ENCODE measurements at places on chromosomes 2 and 18.

DNA sequence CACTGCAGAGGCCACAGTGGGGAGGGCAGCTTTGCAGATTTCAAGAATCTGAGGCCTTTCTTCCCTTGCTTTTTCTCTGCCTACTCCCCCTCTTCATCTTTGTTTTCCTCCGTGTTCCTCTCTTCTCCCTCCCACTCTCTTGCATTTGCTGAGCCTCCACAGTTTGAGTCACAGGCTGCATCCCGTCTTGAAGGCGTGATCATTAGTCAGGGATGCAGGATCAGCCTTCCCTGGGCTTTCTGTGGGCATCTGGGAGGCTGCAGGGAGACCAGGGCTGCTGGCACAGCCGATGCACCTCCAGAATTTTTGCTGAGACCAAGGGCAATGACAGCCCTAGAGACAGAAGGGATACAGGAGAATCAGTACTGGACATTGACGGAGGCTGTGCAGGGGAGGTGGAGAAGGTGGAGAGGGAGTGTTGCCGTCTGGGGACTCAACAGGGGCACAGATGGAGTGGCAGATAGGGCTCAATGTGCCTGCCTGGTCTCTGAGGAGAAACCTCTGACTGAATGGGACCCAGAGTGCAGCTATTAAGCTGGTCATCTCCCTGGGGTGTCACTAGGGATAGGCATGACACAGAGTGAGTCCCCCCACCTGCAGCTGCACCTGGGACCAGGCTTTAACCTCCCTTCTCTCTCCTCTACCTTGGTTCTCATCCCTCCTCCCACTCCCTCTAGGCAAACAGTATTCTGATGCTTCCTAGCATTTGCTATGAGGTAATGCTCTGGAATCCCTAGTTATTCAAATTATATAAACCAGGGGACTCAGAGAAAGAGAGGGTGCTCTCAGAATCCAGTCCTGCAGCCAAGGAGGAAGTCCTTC, 29.0 kb upstream of the DNAJC27 start:
- DNase-seq: no peak

GRCh38 chr18:63591725-63592124, 4.6 kb downstream of the SERPINB13 start:
- no peak for DNase-seq

GRCh38 chr2:20210462-20210861, 14.5 kb downstream of the SDC1 start:
- no peak for DNase-seq

DNA sequence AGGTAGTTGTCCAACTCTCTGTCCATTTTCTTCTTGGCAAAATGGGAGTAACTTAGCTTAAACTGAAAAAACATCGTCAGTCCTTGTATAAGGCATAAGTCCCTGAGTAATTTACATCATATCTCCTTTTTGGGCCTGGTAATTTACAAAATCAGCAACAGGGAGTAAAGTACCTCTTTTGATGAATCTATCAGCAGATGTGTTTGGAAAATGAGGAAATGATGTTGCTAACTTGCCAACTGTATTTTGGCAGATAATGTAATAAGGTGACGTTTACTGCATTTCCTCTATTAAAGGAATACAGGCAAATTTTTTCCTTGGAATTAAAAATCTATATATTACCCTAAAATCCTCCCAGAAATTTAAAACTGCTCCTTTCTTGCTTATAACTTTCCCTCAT, 29.2 kb downstream of the ANKRD44 start:
- no peak for DNase-seq

GRCh38 chr2:9057939-9058761, 54.7 kb upstream of the MBOAT2 start:
- no peak for DNase-seq

GRCh38 chr2:178521304-178522150, 41.3 kb downstream of the PLEKHA3 start:
- DNase-seq: no peak

DNA sequence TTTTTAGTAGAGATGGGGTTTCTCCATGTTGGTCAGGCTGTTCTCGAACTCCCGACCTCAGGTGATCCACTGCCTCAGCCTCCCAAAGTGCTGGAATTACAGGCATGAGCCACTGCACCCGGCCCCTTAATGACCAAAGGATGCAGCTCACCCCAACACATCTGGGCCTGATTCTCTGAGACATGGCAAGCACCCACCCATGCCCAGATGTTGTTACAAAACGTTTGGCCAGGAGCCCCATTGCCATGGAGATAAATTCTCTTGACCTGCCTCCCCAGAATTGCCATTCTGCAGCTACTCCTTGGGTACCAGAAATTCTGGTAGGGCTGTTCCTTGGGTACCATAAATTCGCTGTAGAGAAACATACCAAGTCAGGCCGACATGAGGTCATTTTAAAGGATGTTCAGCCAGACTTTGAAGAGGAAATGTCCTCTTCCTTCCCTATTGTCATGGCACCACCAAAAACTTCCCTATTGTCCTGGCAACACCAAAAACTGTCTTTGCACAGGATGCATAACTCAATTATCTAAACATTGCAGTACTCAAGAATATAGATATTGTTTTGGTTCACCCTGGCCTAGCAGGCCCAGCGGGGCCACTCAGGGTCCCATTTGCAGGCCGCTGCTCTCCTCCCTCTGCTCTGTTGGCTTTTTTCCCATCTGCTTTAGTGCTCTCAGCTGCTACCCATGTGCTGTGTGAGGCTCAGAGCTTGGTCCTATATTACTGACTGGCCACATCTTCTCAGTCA, 160.9 kb upstream of the TTC39C start:
- no peak for DNase-seq

GRCh38 chr2:240640939-240641338, 15.7 kb downstream of the GPR35 start:
- peak; percentile 18 for DNase-seq

DNA sequence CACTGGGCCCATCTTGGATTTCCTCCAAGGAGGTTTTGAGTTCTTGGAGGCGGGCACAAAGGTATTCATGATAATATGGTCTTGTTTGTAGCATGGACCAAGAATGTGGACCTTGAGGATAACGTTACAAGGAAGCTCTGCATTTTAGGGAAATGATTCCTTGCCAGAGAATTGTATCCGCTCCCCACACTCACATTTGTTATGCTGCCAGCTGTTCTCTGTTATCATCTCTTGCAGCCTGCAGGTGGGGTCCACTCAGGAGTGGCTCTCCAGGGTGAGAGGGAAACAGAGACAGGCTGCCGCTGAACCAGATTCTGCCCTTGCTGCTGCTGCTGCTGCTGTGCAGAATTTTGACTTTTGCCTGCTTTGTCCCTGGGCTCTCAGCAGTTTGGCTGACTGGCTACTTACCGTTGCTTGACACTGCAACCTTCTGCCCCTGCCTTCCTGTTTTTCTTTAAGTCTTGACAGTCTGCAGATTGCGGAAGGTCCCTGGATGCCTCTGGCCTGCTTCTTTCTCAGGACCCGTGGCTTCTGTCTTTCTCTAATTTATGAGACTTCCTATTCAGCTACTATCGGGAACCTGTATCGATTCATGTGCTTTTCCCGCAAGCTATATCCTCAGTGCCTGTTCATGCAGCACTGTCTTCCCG, 122.3 kb upstream of the DOCK10 start:
- no peak for DNase-seq

GRCh38 chr2:172888714-172889669, 153.3 kb downstream of the RAPGEF4 start:
- DNase-seq: peak; percentile 85

GRCh38 chr2:23541503-23542229, 156.7 kb downstream of the KLHL29 start:
- DNase-seq: peak; percentile 58

DNA sequence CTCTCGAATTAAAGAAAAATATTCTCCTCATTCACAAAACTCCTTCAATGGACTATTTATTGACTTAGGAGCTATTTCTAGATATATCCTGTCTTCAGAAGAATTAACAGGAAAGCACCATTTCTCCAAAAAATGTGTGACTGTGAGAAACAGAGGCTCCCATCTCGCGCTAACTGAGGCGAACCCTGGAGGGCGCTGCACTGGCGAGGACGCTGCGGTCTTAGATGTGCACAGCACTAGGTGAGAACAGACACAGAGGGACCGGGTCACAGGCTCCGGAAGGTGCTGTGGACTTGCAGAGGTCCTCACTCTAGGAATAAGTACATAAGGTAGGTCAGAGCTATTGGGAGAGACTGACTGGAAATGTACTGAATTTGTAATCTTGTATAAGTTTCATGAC, 229.7 kb upstream of the SLC35G4 start:
- no peak for DNase-seq

GRCh38 chr18:50079571-50080295, 115.2 kb downstream of the MYO5B start:
- DNase-seq: no peak

GRCh38 chr2:169159686-169160085, 90.3 kb downstream of the DHRS9 start:
- no peak for DNase-seq

DNA sequence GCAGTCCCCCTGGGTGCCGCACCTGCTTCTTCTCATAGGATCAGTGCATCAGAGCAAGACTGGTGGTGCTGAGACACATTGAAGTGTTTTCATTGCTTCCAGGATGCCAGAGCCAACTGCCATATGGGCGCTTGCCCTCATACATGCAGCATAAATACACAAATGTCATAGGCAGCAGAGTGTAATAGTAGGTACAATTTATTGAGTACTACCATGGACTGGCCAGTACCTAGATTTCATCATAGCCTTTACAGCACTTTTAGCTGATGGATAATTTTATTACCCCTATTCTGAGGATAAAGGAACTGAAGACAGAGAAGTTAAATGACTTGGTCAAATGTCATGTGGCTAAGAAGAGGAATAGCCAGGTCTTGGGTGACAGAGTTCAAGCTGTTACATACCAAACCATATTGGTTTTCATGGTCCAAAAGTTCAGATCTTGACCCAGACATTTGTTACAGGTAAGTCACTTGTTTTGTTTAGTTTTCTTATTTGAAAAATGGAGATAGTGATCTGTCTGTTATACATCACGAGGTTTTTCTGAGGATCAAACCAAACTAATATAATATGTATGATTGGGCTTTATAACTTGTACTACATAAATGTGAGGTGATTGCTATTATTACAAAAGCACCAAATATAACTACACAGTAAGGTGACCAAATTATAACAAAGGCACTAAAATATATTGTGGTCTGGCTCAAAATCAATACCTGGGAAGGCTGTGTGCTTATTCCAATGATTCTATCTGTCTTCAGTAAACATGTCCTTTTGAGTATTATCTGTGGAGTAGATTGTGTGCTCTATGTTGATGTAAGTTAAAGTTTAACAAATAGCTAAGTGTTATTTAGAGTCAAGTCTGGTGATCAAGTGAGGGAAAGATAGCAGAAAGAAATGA, 151.9 kb upstream of the CYRIA start:
- no peak for DNase-seq

DNA sequence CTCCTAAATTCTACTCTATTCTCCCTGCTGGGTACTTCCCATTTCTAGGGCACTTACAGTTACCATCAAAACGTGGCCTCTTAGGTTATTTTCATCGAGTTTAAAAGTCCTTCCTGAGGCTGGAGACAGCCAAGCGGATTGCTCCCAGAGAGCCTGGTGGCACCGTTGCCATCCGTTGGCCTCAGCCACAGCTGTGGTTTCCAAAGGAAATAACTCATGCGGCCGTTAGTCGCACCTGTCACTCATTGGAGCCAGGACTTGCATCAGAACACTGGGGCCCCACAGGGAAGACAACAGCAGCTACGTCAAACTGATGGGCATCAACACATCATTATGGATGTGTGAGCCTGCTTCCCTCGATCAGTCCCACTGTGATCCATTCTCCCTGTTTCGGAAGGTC, 453.4 kb downstream of the BCL11A start:
- DNase-seq: no peak

- no peak for DNase-seq
Observed at GRCh38 chr2:271917-272316, 7.2 kb downstream of the ACP1 start.

- DNase-seq: no peak
Observed at GRCh38 chr2:69577467-69578197, 65.9 kb downstream of the AAK1 start.

DNA sequence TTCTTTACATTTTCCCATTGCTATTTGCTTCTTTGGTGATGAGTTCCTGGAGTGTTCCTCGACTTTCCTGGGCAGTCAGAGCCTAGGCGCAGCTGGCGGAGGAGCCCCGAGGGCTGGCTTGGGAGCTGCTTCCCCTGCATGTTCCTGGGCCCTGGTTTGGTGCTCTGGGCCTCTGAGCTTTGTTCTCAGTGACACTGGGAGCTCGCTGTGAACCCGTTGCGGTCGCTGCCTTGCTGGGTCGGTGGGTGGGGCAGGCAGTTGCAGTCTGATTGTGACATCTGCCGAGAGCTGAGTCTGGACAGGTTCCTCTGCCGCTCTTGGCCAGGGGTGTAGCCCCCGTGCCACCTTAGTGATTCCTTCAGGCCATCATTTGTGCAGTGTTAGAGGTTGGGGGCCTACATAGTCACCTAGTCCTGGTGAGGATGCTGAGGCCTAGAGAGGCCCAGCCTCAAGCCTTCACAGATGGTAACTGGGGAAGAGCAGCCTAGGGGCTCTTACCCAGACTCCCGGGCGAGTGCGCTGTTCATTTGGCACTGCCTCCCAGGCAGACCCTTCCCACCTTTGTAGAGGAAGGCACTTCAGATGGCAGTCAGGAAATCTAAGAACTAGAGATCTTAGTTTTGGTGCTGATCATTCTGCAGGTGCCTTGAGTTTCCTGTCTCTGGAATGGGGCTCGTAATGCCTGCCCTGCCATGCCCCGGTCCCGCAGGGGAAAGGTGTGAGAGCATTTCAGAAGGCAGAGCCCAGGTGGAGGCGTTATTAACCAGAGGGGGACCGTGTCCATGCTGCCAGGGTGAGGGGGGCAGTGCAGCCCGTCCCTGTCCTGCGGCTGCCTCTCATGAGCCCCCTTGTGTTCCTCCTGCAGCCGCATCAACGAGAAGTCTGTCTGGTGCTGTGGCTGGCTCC, 8.4 kb downstream of the ASB1 start:
- DNase-seq: no peak

GRCh38 chr2:158512323-158512722, 55.6 kb downstream of the PKP4 start:
- DNase-seq: no peak

GRCh38 chr2:10184421-10184820, 61.9 kb downstream of the RRM2 start:
- no peak for DNase-seq

GRCh38 chr2:224442071-224442967, 40.4 kb upstream of the FAM124B start:
- DNase-seq: no peak

GRCh38 chr2:64751286-64752260, 97.9 kb upstream of the SERTAD2 start:
- peak; percentile 93 for DNase-seq

DNA sequence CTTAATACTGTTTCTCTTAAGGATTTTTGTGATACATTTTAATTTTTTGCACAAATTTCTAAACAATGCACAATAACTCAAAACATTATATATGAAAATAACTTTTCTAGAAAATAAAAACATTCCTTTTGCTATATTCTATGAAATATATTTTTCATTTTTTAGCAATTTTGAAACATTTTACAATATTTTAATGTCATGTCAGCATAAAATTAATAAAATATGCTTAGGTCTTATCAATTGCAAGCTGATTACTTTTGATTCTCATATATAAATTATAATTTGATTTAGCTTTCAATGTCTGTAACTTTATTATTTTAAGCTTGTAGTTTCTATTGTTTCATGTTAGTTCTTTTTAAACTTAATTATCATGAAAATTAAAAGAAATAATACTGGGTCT, 898.7 kb downstream of the TMEM182 start:
- no peak for DNase-seq

Data from NCI-H1417 (cell line).